Left kidney (tissue), 8 donors: ENCODE measurements at places on chromosomes 16 and 17.

GRCh38 chr16:89350701-89351380, 133.3 kb downstream of the ZNF778 start:
- DNase-seq = no peak

- DNase-seq = no peak
These were observed 21.9 kb upstream of the NXPH3 start for GRCh38 chr17:49553676-49554335.

DNA sequence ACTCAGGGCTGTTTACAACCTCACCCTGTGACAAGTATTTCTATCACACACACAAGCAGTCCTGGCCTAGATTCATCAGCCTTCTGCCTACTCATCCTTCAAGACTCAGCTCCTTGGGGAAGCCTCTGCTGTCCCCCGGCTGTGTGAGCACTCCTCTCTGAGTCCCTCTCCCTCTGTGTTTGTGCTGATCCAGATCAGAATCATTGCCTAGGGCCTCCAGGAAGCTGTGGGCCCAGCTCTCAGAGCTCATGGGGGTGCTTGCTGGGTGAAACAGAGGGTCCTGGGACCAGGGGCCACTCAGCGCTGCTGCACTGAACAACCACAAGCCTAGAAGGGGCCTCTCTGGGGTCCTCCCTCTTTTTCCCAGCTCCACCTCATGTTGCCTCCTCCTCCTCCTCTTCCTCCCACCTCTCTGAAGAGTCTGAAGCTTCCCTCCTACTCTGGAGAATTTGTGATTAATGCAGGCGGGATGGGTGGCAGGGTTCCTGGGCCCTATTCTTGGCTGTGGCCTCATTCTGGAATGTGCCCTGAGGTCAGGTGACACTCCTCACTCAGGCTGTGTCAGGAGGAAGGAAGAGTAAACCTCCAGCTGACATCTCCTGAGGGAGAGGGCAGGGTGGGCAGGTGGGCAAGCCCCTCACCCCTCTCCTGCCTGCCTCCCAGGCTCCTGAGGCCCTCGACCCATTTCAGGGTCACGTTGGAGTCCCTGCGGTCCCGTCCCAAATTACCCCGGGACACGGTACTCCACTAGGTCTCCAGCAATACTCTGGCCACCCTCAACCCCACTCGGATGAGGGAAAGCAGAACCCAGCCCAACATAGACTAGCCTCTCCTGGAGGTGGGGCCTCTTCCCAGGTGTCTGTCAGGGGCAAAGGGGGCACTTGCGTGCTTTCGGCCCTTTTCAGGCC, 10.1 kb downstream of the WFIKKN2 start:
- DNase-seq = no peak

DNA sequence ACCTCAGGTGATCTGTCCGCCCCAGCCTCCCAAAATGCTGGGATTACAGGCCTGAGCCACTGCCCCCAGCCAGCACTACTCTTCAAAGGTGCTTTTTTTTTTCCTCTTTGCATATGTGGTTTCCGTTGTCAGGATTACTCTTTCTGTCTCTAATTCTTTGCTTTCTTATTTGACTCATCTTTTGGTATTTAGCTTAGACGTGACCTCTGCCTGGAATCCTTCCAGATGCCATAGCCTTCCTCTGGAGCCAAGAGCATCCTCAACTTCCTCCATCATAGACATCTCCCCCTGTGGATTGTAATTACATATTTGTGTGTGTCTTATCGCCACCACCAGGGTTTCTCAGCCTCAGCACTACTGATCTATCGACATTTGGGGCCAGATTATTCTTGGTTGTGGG, 84.4 kb upstream of the XYLT1 start:
- DNase-seq = no peak

- no peak for DNase-seq
These were observed 40.4 kb downstream of the TMEM11 start for GRCh38 chr17:21173543-21173942.

DNA sequence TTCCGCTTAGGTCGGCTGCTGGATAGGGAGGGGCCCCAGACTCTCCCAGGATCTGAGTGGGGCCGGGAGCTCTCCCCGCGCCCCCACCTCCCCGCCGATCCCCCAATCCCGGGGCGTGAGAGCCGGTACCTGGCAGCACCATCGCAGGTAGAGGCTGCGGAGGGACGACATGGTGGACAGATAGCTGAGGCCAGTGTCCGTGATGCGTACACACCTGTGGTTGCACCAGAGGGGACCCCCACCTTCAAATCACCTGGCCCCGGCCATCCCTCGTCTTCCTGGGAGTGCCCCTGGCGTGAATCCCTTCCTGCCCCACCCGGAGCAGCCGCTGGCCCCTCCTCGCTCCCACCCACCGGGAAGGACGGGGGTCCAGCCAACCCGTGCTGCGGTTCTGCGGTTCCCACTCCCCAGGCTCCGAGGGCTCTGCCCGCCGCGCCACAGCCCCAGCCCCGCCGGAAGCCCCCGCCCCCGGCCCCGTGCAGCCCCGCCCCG, 4.7 kb upstream of the WDR24 start:
- no peak for DNase-seq

DNA sequence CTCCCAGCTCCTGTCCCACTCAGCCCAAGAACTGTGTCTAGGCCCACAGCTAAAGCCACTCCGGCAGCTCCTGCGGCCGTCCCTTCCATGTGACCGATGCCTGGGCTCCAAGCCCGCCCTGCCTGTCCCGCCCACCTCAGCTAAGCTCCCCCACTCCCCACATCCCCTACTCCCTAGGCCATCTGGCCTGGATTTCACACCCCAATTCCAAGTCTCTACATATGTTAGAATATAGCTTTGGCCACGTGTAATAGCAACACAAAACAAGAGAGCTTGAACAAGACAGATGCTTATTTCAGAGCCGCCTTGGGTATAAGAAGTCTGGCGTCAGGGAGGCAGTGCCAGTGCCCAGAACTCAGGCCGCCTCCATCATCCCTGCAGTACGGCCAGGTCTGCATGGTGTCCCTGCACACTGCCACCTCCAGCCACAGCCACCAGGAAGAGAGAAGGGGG, 30.0 kb upstream of the USP22 start:
- DNase-seq = no peak

DNA sequence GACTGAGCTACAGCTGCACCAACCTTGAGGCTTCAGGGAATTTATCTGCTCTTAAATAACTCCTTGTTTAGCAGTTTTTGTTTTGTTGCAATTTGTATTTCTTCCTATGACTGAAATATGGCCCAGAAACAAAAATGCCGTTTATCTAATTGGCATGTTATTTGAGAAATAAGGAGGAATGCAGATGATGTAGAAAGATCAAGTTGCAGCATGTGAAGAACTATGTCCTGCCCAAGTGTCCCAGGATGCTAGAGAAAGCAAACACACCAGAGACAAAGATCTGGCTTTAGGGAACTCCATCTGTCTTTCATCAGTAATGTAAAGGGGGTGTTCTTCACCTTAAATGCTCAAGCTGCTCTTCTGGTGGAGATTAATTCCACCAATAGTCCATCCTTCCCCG, 29.7 kb downstream of the USP31 start:
- no peak for DNase-seq

GRCh38 chr17:75509528-75510258, 5.6 kb downstream of the CASKIN2 start:
- DNase-seq = no peak

- no peak for DNase-seq
These were observed 12.1 kb downstream of the HYDIN start for GRCh38 chr16:71218306-71218963.

GRCh38 chr17:75697651-75698291, 23.5 kb upstream of the ITGB4 start:
- DNase-seq = no peak

- DNase-seq = peak; percentile 46
These were observed 115.3 kb downstream of the SLC39A11 start for GRCh38 chr17:72976971-72977770.

GRCh38 chr17:65407017-65407416, 154.4 kb downstream of the AXIN2 start:
- no peak for DNase-seq

DNA sequence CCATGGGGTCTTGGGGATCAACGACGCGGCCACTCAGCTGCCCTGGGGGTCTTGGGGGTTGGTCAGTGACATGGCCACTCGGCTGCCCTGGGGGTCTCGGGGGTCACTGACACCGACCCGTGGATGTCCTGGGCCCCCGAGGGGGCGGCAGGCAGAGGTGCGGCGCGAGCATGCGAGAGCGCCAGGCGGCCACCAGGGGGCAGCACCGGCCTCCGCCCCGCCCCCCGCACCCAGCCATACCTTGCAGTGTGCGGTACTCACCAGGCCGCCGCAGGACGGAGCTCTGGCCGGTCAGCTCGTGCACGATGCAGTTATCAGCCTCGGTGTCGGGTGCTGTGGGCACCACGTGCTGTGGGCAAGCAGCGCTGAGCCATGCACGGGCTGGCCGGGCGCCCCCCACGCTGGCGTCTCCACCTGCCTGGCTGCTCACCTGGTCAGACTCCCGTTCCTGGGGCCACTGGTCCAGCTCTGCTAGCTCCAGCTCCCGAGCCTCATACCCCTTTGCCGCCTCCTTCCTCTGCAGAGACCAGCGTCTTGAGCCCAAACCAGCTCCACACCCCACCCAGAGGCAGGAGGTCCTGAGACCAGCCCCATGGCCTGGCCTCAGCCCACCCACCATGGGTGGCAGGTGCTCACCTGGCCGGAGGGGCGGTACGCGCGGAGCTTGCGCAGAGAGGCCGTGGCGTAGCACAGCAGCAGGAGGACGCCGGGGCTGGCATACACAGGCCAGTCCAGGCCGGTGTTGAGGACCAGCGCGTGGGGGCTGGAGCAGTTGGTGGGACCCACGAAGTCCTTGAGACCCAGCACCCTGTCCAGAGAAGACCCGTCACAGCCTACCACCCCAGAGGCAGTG, 31.2 kb downstream of the CTU2 start:
- peak; percentile 62 for DNase-seq

- no peak for DNase-seq
These were observed 32.9 kb downstream of the TRARG1 start for GRCh38 chr17:1312261-1312870.

DNA sequence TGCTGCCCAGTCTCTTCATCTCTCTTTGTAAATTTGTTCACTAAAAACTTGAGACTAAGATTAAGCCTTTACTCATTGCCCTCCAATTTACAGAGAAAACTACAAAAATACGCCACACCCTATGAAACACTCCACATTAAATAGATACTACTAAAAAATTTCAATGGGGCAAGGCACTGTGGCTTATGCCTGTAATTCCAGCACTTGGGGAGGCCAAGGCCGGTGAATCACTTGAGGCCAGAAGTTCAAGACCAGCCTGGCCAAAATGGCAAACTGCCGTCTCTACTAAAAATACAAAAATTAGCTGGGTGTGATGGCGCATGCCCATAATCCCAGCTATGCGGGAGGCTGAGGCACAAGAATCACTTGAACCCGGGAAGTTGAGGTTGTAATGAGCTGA, 3.8 kb downstream of the UBE2O start:
- no peak for DNase-seq

GRCh38 chr17:19339341-19339815, 23.1 kb downstream of the B9D1 start:
- no peak for DNase-seq

DNA sequence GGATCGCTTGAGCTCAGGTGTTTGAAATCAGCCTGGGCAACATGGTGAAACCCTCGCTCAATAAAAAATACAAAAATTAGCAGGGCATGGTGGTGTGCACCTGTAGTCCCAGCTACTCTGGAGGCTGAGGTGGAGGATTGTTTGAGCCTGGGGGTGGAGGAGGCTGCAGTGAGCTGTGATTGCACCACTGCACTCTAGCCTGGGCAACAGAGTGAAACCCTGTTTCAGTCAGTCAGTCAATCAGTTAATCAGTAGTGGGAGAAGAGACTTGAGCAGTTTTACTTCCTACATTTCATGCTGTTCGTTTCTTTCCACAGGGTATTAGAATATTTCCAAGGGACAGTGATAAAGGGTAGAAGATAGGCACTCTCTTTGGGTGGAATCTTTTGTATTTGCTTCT, 8.8 kb downstream of the MAP3K3 start:
- no peak for DNase-seq

DNA sequence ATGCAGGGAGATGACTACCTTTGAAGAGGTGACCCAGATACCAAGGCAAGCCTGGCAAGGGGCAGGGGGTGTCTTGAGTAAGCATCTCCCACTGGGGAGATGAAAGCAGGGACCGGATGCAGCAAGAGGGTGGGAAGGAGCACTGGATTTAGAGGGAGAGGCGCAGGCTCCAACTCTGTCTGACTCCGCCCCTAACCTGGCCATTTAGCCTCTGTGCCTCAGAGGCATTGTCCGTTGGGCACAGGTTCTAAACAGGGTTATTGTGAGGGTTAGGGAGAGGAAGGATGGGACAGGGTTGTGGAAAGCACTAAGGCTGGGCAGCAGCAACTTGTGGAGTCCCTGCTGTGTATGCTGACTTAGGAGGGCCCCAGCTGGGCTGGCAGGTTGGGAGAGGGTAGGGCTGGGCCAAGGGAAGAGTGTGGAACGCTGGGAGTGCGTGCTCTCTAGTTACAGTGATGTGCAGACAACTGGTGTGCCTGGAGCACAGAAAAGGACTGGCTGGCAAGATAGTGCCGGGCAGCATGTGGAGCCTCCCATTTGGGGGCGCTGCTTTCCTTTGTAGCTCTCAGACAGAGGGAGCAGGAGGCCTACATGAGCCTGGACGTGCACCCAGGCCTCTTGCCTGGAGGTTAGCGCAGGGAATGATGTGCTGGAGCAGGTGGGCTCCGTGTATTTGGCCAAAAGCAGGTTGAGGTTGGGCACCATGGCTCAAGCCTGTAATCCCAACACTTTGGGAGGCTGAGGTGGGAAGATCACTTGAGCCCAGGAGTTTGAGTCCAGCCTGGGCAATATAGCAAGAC, 26.2 kb downstream of the TBX2 start:
- no peak for DNase-seq

GRCh38 chr16:13350000-13350399, 448.6 kb downstream of the SHISA9 start:
- no peak for DNase-seq

GRCh38 chr16:53985861-53986260, 281.9 kb downstream of the FTO start:
- DNase-seq = no peak

- DNase-seq = no peak
These were observed 369.1 kb downstream of the CPPED1 start for GRCh38 chr16:12434567-12434966.

DNA sequence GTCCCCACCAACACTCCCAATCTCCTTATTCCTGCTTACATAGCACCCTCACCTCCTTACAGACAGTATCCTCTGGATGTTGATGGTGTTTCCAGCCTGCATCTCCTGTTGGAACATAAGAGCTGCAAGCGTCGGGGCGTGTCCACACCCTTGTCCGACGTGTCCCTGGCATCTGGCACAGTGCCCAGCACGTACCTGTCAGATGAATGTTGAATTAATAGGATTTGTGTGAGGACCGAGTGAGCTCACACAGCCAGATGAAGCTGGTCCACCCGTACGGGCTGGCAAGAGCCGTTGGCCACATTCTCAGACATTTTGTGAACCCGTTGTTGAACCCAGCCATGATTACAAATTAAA, 12.2 kb upstream of the CBX4 start:
- DNase-seq = no peak

- no peak for DNase-seq
These were observed 14.5 kb upstream of the RASL10B start for GRCh38 chr17:35716897-35717465.
